Caco-2 (cell line): ENCODE measurements at places on chromosomes 12 and 14.

- no peaks in the 10 kb centered on the region for H3K36me3 ChIP-seq
- DNase-seq, result no peak
- H3K27me3 ChIP-seq, result no peaks in the 10 kb centered on the region
- no peak overlapping the region for H3K27ac ChIP-seq
Measured at GRCh38 chr14:93977790-93978581, 1.6 kb upstream of the ASB2 start.

GRCh38 chr12:122345042-122345441, 77.4 kb downstream of the CLIP1 start:
- no peak overlapping the region for H3K27ac ChIP-seq
- H3K4me1 ChIP-seq, result peaks cover 13% of the 10 kb centered on the region
- H3K27me3 ChIP-seq, result no peaks in the 10 kb centered on the region

GRCh38 chr14:53547593-53547992, 394.5 kb upstream of the DDHD1 start:
- peaks cover 18% of the 10 kb centered on the region for H3K4me1 ChIP-seq
- no peak for DNase-seq
- no peaks in the 10 kb centered on the region for H3K36me3 ChIP-seq
- no peak overlapping the region for H3K4me3 ChIP-seq
- no peak overlapping the region for H3K27ac ChIP-seq
- H3K27me3 ChIP-seq, result no peaks in the 10 kb centered on the region

DNA sequence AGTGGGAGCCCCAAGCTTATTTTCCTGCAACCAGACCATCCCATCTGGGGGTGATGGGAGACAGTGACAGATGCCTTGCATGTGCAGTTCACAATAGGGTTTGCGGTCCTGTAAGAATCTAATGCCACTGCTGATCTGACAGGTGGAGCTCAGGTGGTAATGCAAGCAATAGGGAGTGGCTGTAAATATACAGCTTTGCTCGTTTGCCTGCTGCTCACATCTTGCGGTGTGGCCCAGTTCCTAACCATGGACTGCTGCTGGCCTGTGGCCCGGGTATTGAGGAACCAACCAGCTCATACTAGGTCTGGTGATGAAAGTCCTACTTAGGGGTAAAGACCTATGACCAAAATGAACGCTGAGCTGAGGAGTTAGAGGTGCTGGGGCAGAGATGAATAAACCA, 36.1 kb upstream of the CCDC88C start:
- H3K27ac ChIP-seq, result no peak overlapping the region
- H3K4me1 ChIP-seq, result no peaks in the 10 kb centered on the region
- H3K27me3 ChIP-seq, result no peaks in the 10 kb centered on the region
- no peaks in the 10 kb centered on the region; the same call in 1 of the 2 replicates for H3K36me3 ChIP-seq
- DNase-seq, result no peak

GRCh38 chr14:94139006-94139405, 9.6 kb upstream of the IFI27L2 start:
- H3K27me3 ChIP-seq, result no peaks in the 10 kb centered on the region
- H3K27ac ChIP-seq, result no peak overlapping the region
- no peaks in the 10 kb centered on the region for H3K36me3 ChIP-seq
- H3K4me1 ChIP-seq, result no peaks in the 10 kb centered on the region
- no peak for DNase-seq

DNA sequence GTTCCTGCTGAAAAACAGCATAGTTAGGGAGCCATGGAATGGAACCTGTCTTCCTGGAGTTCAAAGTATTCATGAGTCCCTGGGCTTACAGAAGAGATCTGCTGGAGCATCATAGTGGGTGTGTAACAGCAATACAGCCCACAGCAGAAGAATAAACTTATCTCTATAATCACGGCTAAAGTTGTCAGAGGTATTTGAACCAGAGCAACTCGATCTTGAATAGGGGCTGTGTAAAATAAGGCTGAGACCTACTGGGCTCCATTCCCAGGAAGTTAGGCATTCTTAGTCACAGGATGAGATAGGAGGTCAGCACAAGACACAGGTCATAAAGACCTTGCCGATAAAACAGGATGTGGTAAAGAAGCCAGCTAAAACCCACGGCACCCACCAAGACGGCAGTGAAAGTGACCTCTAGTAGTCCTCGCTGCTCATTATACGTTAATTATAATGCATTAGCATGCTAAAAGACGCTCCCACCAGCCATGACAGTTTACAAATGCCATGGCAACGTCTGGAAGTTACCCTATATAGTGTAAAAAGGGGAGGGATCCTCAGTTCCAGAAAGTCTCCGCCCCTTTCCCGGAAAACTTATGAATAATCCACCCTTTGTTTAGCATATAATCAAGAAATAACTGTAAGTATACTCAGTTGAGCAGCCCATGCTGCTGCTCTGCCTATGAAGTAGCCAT, 223.4 kb downstream of the PCNX1 start:
- H3K36me3 ChIP-seq, result no peaks in the 10 kb centered on the region; the same call in 1 of the 2 replicates
- H3K4me1 ChIP-seq, result peaks cover 7% of the 10 kb centered on the region; the same call in 1 of the 2 replicates
- no peak overlapping the region for H3K27ac ChIP-seq
- no peak overlapping the region for H3K4me3 ChIP-seq
- no peaks in the 10 kb centered on the region for H3K27me3 ChIP-seq

DNA sequence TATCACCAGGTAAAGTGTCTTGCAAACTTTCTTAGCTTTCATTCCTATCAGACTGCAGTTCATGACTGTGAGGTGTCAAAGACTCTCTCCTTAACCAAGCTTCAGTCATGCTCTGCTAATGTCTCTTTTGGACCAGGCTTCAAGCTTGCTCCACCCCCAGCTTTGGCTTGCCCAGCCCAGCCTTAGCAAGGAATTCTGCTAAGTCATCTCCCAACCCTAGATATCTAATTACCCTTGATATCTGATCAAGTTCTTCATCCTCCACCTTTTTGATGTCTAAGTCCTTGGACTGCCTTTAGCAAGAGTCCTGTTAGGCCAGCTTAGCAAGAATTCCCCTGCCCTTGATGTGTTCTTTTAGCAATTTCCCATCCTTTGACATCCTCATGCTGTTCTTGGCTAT, 108.9 kb upstream of the FGD4 start:
- peaks cover 22% of the 10 kb centered on the region for H3K4me1 ChIP-seq
- peak overlapping the region; percentile 79 for H3K27ac ChIP-seq
- no peaks in the 10 kb centered on the region for H3K36me3 ChIP-seq
- H3K27me3 ChIP-seq, result no peaks in the 10 kb centered on the region
- DNase-seq, result peak; percentile 72

- no peak overlapping the region for H3K27ac ChIP-seq
- no peaks in the 10 kb centered on the region for H3K27me3 ChIP-seq
- H3K36me3 ChIP-seq, result no peaks in the 10 kb centered on the region
- no peak for DNase-seq
Measured at GRCh38 chr12:21296348-21296747, 38.4 kb downstream of the SLCO1A2 start.

DNA sequence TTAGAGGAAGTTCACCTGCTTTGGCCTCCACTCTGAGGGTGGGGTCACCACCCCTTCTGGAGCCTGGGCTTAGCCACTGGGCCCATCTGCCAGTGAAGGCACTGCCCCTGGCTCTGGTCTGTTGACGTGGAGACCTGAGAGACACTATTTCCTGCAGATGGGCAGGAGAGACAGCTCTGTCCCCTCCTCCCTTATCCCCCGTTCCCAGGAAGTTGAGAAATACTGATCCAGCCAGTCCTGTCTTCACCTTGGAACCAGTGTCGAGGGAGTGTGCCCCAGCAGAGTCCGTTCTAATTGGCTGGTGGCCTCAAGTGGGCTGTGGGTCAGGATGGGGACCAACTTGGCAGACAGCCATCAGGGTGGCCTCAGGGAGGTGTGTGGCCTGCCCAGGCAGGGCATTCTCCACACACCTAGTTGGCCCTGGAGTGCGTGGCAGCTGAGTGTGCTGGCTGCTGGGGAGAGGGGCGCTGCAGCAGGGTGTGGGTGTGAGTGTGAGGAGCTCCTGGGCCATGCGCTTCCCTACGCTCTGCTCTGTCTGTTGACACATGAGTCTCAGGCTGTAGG, 25.4 kb downstream of the CLSTN3 start:
- H3K27me3 ChIP-seq, result no peaks in the 10 kb centered on the region
- no peaks in the 10 kb centered on the region for H3K4me1 ChIP-seq
- no peak overlapping the region for H3K4me3 ChIP-seq
- H3K36me3 ChIP-seq, result peaks cover 2% of the 10 kb centered on the region; the same call in 1 of the 2 replicates
- no peak for DNase-seq

- no peaks in the 10 kb centered on the region for H3K36me3 ChIP-seq
- peaks cover 25% of the 10 kb centered on the region for H3K4me1 ChIP-seq
- peak overlapping the region; percentile 93 for H3K27ac ChIP-seq
- DNase-seq, result no peak
- H3K4me3 ChIP-seq, result peak overlapping the region; percentile 64
Measured at GRCh38 chr12:114683709-114684097, 272 bp downstream of the TBX3 start.

DNA sequence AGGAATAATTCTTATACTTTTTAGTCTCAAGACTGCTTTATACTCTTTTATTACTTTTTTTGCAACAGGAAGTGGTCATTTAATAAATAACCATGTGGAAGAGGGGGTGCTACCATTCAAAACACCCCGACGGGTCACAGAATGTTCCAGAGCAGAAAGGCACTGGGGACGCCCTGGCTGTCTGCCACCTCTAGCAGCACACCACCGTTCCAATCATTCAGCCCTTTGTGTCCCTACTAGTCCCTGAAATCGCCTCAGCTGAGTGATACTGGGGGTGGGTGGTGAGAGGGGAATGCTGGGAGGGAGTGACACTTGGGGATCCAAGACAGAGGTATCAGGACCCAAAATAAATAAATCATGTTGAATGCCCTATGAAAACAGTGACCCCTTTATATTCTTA, 52.4 kb downstream of the MON2 start:
- no peaks in the 10 kb centered on the region for H3K27me3 ChIP-seq
- H3K4me3 ChIP-seq, result no peak overlapping the region
- H3K36me3 ChIP-seq, result no peaks in the 10 kb centered on the region
- DNase-seq, result no peak
- no peak overlapping the region for H3K27ac ChIP-seq
- H3K4me1 ChIP-seq, result peaks cover 12% of the 10 kb centered on the region; the same call in 1 of the 2 replicates

GRCh38 chr14:64843548-64843947, 36.2 kb downstream of the SPTB start:
- no peaks in the 10 kb centered on the region for H3K36me3 ChIP-seq
- no peak for DNase-seq
- no peak overlapping the region for H3K27ac ChIP-seq
- no peak overlapping the region for H3K4me3 ChIP-seq
- H3K4me1 ChIP-seq, result 0 out of 2 replicates have a peak, but pooled peaks cover 5% of the 10 kb centered on the region

DNA sequence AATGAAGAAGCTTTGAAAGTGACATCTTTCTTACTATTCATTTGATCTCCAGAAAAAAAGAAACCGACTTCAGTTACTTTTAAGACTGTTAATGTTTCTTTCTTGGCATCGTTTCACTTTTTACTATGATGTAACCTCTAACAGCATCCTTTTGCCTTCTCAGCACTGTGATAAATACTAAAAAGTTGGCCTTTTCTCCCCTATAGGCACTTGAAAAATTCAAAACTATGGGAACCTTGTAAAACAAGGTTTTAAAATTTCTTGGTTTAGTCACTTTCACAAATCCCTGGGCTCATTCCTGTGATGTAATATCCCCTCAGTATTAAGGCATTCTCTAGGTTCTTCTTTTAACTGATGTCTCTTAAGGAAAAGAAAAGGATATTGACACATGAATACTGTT, 281.8 kb downstream of the EGLN3 start:
- no peaks in the 10 kb centered on the region for H3K4me1 ChIP-seq
- no peaks in the 10 kb centered on the region for H3K36me3 ChIP-seq
- H3K4me3 ChIP-seq, result no peak overlapping the region
- H3K27ac ChIP-seq, result no peak overlapping the region

DNA sequence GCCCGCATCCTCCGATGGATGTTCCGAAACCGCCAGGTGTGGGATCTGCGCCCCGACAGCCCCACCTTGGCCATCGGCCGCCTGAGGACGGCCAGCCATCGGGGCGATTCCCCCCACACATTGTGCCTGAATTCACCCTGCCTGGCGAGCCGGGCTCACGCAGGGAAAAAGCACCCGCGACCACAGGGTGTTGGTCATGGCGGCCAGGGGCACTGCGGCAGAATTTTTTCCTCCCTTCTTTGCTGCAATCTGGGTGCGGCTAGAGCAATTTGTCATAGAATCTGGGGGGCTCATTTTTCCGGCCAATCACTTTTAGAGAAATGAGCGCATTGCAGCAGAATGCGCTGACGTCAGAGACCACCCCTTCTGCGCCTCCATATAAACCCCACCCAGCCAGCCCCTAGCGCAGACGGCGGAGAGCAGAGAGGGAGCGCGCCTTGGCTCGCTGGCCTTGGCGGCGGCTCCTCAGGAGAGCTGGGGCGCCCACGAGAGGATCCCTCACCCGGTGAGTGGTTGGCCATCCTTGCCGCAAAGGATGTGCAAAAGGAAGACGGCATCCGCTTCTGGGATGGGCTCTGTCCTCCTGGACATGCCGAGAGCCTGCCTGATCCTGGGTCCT, at the start of gene MEG3:
MEG3 (plus strand) TSS at position 406 of the 619 bp plus-strand sequence.
- no peak within 1 kb of the TSS for H3K27ac ChIP-seq
- no peak within 1 kb of the TSS for H3K4me3 ChIP-seq
- no peak for DNase-seq
- no peaks in the 10 kb centered on the region; the same call in 1 of the 2 replicates for H3K4me1 ChIP-seq
- H3K27me3 ChIP-seq, result no peaks in the 10 kb centered on the region

- H3K27me3 ChIP-seq, result no peaks in the 10 kb centered on the region
- no peaks in the 10 kb centered on the region for H3K36me3 ChIP-seq
- no peak overlapping the region for H3K4me3 ChIP-seq
- no peak overlapping the region for H3K27ac ChIP-seq
- H3K4me1 ChIP-seq, result no peaks in the 10 kb centered on the region
Measured at GRCh38 chr14:53249059-53249458, 95.9 kb upstream of the DDHD1 start.

GRCh38 chr14:51484485-51484884, 167.2 kb upstream of the FRMD6 start:
- no peak overlapping the region for H3K4me3 ChIP-seq
- no peak for DNase-seq
- no peak overlapping the region for H3K27ac ChIP-seq
- H3K4me1 ChIP-seq, result no peaks in the 10 kb centered on the region

DNA sequence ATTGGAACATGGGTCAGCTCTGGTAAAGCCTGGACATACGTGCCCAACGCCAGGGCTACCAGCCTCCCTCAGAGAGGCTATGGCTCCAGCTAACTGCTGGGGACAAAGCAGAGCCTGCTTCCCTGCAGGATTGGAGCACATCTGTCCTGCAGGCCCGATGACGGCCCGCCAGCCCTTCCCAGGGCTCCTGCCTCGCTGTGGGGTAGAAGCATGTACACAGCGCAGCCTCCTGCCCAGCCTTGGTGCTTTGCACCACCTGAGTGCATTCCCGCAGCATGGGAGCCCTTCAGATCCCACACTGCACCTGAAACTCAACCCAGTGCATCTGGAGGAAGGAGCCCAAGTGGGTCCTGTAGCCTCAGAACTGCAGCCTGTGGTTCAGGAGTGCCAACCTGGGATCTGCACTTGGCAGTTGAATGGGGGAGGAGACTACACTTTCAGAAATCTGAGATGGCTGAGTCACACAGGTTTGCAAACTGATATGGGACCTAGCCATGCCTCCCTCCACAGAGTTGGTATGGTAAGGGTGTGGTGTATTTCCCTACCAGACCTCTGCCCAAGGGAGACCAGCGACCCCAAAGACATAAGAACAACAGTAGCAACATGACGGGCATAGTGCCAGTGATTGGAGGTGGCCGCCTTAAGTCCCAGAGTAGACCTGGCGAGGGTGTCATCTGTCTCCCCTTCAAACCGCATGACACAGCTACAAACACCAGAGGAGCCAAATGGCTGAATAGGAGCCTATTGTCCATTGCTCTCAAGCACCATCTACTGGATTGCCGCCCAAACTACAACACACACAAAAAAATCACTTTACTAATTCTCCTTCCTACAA, 273.9 kb upstream of the MIS18BP1 start:
- H3K27ac ChIP-seq, result no peak overlapping the region
- H3K4me3 ChIP-seq, result no peak overlapping the region
- no peaks in the 10 kb centered on the region; the same call in 1 of the 2 replicates for H3K4me1 ChIP-seq
- DNase-seq, result peak; percentile 46
- H3K27me3 ChIP-seq, result no peaks in the 10 kb centered on the region; the same call in 1 of the 2 replicates
- no peaks in the 10 kb centered on the region for H3K36me3 ChIP-seq
